Omental fat pad (tissue), 4 donors: ENCODE measurements at places on chromosomes 1 and 21. TPM values are rescaled to one million over a fixed set of nuclear protein-coding genes. Genes with fewer than 3 reads are reported as not detected.

DNA sequence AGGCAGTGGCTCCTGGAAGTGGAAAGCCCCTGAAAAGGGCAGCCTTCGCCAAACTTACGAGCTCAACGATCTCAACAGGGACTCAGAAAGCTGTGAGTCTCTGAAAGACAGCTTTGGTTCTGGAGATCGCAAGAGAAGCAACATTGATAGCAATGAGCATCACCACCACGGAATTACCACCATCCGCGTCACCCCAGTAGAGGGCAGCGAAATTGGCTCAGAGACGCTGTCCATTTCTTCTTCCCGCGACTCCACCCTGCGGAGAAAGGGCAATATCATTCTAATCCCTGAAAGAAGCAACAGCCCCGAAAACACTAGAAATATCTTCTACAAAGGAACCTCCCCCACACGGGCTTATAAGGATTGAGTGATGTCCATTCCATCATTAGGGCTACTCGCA, 42.4 kb downstream of the PLPPR4 start:
- no peak for DNase-seq

GRCh38 chr1:31482482-31483011, 69.5 kb downstream of the SERINC2 start:
- DNase-seq = no peak

DNA sequence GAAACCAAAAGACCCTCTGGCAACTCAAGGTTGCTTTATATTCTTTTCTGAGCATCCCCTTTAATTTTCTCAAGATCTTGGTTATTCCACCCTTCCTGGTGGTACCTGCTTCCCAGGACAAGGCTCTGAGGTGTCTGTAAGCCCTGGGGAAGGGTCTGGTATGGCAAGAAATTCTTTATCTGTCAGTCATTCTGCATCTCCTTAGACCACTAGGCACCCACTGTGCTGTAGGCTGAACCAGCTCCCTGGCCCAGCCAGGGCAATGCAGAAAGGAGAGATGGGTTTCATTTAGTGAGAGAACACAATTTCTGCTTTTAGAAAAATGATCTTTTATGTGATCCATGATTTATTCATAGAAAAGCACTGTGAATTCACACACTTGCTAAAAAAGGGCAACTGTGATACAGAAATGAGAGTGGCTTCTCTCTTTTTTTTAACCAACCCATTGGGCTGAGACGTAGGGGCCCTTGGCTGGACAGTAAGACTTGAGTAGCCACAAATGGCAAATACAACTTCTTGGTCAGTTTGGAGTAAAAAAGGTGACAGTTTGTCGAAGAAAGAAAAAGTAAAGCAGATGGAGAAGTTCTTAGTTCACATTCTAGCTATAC, 4.1 kb downstream of the UROD start:
- no peak for DNase-seq

DNA sequence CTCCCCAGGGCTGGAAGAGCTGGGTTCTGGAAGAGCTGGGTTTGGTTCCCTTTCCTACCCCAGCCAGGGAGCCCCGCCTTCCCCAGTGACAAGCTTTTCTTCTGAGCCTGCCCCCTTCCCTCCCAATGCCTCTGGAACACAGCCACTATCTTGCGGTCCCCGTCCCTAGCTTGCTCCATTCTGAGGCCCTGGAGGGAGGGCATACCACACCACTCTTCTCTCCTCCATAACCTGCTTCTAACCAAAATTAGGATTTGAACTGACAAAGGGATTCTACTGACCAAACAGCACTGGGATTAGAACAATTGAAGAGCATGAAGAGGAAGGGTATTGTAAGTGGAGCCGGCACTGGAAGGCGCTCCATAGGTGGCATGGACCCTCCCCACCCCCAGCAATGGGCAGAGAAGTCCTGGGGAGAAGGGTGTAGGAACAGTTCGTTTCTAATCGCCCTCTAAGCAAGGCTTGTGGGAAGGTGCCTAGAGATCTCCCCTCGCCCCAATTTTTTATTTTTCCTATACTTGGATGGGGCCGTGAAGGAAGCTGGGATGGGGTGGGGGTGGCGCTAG, 690 bp downstream of the C1orf216 start:
- no peak for DNase-seq

- no peak for DNase-seq
Measured at GRCh38 chr1:160045653-160046052, 13.9 kb upstream of the PIGM start.

Gene CLDN19
- not detected for total RNA-seq

Gene C1orf141
- total RNA-seq = not detected
